EH (cell line): ENCODE measurements at places on chromosomes 1 and 21.

DNA sequence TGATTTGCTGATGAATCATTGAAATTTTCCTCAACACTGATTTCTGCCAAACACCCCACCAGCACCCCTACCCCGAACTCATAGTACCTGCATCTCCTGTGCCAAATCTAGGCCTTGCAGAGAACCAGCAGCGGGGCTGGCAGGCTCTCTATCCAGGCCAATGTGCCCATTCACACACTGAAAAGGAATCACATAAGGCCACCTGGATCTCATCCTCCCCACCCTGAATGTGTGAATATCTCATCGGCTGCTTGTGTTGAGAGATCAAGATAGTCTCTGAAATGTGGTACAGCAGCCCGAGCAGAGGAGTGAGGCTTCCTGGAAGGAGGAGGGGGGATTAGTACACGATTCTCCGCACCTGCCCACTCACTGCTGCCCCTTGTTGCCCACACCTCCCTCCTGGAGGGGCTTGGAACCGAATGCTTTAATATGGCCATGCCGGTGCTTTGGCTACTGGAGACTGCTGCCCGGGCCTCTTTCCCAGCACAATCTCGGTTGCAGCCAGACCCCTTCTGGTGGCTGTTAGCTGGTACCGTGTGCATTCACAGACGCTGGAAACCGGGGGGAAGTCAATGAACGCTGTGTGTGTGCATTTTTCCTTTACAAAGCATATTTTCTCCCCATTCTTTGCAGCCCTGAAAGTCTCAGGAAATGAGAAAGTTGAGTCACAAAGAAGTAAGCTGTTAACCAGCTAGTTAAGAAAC is 619.5 kb downstream of the MATN1 start:
- DNase-seq, result no peak

DNA sequence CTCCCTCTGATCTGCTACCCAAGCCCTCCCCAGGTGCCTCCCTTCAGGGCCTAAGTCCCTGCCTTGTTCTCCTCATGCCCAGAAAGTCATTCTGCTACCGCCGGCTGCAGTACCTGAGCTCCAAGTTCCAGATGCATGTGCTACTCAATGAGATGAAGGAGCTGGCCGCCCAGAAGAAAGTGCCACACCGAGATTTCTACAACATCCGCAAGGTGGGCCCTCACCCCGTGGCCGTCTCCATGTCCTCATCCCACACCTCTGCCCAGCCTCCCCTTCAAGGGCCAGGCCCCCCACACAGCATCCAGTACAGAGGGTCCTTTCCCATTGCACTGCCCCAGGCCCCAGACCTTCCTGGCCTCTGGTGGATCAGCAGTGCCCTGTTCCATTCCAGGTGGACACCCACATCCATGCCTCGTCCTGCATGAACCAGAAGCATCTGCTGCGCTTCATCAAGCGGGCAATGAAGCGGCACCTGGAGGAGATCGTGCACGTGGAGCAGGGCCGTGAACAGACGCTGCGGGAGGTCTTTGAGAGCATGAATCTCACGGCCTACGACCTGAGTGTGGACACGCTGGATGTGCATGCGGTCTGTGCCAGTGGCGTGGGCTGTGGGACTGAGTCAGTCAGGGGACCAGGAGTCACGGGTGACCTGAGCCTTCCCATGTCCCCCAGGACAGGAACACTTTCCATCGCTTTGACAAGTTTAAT is 8.2 kb downstream of the AMPD2 start:
- DNase-seq, result no peak

- DNase-seq, result no peak
Observed at GRCh38 chr1:206529425-206529824, 22.1 kb downstream of the RASSF5 start.

- DNase-seq, result peak; percentile 90
Observed at GRCh38 chr1:172914501-172915144, 136.1 kb downstream of the TNFSF18 start.

GRCh38 chr1:202605515-202605914 is 104.7 kb downstream of the SYT2 start:
- no peak for DNase-seq

DNA sequence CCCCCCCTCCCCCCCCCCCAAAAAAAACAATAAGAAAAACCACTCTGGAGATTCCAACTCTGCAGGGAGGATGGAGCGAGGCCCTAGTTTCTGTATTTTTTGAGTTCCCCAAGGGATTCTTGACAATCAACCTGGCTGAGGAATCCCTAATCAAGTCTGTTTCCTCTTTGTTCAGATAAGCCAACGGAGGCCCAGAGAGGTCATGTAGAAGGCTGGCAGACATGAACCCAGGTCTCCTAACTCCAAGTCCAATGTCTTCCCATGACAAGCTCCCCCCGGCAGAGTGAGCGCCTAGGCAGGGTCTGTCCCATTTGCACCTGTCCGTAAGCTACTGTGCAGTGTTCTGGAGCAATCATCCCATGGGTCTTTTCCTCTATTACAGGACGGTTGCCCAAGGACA is 39.5 kb downstream of the LRRC71 start:
- DNase-seq, result no peak

GRCh38 chr1:2908081-2908480 is 106.6 kb upstream of the TTC34 start:
- no peak for DNase-seq

DNA sequence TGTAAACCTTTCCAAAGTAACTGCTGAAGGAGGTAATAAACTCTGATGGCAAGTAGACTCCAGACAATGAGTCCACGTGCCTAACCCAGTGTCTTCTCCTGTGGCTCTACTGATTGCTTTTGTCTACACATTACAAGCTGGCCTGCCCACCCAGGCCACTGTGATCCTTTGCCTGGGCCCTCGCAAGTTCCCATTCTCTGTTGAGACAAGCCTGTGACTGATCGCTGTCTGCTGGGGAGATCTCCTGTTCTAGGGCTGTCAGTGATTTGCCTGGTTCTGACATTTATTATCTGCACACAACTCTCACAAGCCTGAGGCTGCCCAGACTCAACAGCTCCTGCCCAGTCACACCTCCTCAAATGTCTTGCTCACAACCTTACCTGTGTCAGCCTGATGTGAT is 81.4 kb downstream of the CYYR1 start:
- no peak for DNase-seq

DNA sequence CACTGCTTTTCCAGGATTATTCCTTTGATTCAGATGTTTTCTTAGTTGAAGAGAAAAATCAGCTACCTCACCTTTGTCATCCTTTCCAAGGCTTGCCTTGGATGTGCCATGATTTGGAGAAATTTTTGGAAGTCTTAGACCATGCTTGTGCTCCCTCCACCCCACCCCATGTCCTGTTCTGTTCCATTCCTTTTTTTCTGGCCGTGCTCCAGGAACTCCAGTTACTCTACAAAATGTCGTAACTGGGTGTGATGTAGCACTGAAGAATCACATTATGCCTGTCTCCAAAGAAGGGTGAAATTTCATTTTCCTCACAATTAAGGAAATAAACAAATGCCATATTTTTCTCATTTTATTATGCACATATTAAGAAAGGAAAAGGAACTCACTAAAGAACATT is 217.8 kb upstream of the ZRANB2 start:
- DNase-seq, result peak; percentile 1

DNA sequence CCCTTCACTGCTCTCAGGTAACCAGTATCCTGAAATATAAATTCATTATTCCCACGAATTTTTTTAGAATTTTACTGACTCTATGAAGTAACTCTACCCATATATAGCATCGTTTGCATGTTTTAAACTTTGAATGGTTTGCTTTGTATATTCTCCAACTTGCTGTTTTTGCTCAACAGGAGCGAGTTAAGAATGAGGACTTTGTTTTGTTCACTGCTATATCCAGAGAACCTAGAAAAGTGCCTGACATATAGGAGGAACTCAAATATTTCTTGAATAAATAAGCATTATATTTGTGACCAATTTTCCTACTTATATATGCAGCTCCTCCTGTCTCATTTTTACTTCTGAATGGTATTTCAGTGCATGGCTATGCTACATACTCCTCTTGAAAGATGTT is 43.4 kb downstream of the NUF2 start:
- no peak for DNase-seq
